ENCODE measurements at places on chromosomes 6 and 20.

DNA sequence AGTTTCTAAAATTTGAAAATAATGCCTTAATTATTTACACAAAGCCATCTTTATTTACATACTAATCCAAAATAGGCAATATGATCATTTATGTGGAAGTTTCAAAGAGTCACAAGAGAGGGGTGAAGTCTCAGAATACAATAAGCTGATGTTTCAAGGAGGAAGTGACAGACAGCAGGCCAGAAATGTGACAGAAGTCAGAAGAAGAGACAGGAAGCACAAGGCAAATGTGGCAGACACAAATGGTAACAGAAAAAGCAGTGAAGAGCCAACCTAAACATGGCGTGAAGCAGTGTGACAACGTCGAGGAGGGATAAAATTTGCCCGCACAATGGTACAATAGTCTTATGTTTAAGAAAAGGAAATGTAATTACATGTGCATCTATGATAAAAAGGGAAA lies 59.8 kb downstream of the SHPRH start:
- DNase-seq, result no peak

GRCh38 chr6:27791182-27791943 lies 120.8 kb downstream of the OR2B2 start:
- DNase-seq, result no peak

- no peak for DNase-seq
These were observed at the start of gene FAM83C for GRCh38 chr20:35291654-35292503. FAM83C (minus strand) TSS chr20:35292425; CDS start chr20:35292304, 121 bp downstream.

DNA sequence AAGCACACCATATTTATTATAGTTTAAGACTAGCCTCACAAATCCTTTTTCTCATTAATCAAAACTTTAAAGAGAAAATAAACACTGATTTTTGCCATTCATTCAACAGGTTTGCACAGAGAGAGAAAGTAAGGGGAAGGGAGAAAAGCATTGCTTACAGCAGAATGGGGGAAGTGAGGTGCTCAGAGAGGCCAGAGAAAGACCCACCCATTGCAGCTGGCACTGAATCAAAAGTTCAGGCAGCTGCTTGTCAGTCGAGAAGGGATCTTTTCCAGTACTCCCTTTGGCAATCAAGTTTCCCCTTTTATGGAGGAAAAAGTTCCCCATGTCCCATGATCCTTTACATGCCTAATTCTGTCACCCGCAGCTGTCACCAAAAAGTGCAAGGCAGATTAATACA lies 8.0 kb upstream of the CRISP2 start:
- DNase-seq, result no peak

DNA sequence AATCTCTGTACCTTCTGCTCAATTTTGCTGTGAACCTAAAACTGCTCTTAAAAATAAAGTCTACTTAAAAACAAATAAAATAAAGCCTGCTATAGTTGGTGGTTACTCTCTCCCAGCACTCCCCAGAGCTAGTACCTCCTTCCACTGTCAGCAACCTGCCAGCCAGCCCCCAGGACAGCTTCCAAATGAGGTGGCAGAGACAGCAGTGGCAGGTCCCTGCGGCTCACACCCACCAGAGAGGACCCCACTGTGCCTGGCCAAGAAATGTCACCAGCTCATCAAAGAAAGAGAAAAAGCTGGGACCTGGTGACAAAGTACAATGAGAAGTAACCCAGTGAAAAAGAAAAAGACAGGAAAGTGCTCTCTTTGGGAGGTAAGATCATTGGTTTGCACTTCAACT lies 15.2 kb downstream of the APMAP start:
- DNase-seq, result no peak

GRCh38 chr20:26218301-26218700 lies 521.6 kb upstream of the ZNF337 start:
- DNase-seq, result no peak

GRCh38 chr6:42226161-42226611 lies 8.5 kb upstream of the MRPS10 start:
- no peak for DNase-seq

- no peak for DNase-seq
These were observed 40.1 kb downstream of the ZBTB2 start for GRCh38 chr6:151351146-151351700.

- DNase-seq, result no peak
These were observed 12.3 kb downstream of the DCBLD1 start for GRCh38 chr6:117494694-117495318.

DNA sequence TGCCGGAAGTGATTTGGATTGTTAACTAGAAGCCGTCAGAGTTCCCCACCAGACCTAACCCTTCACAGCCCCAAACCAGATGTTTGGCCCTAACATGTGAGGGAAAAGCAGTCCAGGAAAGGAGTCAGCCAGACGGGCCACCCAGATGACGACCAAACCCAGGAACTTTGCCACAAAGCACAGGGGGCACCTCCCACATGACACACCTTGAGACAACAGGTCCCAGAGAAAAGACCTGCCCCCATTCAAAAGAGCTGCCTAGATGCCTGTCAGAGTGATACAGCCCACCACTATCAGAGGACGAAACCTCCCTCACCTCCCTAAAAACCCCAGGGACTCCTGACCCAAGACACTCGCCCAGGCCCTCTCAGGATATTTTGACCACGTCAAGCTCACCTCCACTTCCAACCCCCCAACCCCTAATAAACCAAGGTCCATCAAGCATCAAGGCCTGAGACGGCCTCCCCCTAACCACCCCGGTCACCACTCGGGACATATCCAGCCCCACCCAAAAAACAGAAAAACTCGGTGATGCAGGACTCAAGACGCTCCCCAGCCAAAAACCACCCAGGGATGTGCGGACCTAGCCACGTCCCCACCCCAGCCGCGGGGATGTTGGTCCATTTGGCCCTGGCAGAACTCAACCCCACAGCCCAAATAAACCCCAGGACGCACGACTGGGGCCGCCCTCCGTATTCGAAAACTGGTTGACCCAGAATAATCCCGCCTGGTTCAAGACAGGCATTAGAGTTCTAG lies 662 bp downstream of the ZNF343 start:
- no peak for DNase-seq

DNA sequence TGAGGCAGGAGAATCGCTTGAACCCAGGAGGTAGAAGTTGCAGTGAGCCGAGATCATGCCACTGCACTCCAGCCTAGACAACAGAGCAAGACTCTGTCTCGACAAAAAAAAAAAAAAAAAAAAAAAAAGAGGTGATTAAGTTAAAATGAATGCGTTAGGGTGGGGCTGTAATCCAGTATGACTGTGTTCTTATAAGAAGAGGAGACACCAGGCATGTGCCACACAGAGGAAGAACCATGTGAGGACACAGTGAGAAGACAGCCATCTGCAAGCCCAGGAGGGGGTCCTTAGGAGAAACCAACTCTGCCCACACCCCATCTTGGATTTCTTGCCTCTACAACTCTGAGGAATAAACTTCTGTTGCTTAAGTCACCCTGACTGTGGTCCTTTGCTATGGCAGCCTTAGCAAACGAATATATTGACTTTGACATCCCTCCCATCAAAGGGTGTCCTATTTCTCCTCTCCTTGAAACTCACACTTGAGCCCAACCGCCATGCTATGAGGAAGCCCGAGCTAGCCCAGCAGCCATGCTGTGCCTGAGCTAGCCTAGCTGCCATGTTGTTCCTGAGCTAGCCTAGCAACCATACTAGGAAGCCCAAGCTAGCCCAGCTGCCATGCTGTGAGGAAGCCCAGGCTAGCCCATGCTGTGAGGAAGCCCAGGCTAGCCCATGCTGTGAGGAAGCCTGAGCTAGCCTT lies 15.8 kb upstream of the PPP1R16B start:
- DNase-seq, result no peak

DNA sequence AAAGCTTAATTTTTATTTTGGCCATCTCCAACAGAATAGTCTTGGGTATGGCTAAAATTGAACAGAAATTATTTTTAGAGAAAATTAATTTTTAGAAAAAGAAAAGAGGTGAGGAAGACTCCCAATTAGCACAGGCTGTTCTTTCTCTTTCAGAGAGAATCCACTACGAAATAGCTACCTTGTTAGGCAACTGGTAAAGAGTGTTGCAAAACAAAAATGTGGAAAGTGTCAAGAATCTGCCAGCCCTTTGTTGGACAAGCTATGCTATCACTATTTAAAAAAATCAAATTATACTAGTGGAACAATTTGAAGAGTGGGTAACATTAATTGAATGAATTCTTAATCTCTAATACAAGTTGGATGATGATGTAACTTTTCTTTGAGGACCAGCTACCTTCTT lies 19.2 kb upstream of the ZSCAN9 start:
- DNase-seq, result no peak

- DNase-seq, result no peak
These were observed 682 bp upstream of the CHD6 start for GRCh38 chr20:41618807-41619311.

- DNase-seq, result no peak
These were observed 4.5 kb upstream of the TREM2 start for GRCh38 chr6:41167173-41167963.

- no peak for DNase-seq
These were observed 52.5 kb upstream of the SLC22A23 start for GRCh38 chr6:3509336-3509735.

DNA sequence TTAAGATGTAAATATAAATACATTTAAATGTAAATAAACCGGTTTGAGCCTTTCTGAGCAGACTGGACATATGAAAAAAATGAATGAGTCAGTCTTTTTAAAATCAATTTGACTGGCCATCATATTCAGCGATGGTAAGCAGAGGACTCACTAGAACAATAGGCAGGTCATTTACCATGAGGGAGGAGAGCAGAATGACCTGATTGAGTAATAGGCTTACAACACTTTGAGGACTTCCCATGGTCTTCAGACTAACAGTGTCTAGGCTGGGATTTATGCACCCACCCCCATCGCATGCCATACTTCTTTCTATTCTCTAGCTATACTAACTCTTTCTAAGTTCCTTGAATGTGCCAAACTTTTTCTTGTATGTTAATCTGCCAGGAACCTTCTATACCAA lies 241.9 kb upstream of the RAB32 start:
- DNase-seq, result no peak

- no peak for DNase-seq
These were observed 81.0 kb downstream of the NDUFAF5 start for GRCh38 chr20:13865791-13866351.

DNA sequence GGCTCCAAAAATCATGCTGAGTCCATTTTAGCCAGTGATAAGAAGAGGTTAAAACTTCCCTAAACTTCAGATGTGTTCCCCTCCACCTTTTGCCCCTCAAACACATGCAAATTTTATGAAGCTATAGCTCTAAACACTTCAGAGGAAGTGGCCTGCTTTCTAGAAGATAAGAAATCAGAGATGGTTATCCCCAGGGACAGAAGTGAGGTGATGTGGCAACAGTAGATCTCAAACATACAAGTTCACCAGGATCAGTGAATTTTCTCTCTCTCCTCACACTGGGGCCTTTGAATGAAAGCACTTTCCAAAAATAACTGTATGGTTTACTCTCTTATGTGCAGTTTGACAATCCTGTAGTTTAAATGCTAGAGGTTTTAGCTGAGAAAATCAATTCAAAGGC lies 332.0 kb downstream of the BTBD9 start:
- peak; percentile 26 for DNase-seq

DNA sequence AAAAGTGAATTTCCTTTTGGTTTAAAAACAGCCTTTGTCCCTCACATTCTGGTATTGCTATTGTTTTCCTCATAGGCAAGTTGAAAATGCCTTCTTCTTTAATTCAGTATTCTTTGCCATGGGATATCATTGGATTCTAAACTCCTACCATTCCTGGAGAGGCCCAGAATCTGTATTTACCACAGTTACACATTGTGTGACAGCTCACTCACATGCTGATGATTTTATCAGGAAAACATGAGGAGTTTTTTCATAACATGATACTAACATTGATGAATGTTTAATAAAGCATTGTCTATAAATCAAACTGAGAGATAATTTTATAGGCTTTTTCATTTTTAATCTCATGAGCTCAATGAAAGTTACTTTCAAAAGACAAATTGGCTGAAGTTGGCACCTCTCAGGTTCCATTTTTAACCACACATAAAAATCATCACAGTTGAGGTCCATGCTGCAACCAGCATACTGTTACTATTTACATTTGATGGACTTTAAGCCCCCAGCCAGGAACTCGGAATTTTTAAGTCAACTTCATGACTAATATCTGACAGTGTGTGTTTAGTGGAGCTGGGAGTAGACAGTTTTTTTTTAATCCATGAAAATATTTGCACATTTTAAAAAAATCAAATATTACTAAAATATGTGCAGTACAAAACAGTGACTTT lies 82.8 kb downstream of the FAM83B start:
- no peak for DNase-seq

DNA sequence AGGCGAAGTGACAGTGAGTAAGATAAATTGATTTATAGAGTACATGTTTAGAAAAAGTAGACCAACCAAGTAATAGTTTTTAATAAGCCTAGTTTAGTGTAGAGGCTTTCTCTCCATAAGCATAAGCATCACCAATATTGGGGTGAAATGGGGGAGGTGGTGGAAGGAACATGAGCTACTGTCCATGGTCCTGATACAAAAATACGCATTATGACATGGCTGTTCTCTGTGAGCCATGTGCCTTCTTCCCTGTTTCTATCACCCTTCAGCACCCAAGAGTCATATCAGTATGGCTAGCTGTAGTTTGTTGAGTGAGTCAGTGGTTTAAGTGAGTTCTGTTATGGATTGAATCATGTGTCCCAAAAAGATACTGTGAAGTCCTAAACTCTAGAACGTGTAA lies 150.8 kb downstream of the EDN1 start:
- DNase-seq, result no peak

DNA sequence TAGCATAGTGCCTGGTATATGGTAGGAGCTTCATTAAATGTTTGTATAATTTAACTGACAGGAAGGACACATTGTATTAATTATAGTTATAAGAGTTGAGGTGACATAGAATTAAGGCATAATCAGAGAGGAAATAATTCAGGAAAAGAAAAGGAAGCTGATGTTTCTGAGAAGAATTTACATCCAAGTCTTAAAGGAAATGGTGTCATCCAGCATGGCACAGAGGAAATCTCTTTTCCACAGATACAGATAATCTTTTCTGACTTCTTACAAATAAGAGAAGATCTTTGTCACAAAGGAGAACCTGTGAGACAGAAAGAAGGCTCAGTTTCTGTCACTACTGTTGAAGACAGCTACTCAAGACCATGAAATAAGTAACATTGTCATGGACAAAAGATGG lies 222.5 kb downstream of the GJA1 start:
- DNase-seq, result no peak

- no peak for DNase-seq
These were observed 348.3 kb downstream of the FRK start for GRCh38 chr6:115712291-115712961.

DNA sequence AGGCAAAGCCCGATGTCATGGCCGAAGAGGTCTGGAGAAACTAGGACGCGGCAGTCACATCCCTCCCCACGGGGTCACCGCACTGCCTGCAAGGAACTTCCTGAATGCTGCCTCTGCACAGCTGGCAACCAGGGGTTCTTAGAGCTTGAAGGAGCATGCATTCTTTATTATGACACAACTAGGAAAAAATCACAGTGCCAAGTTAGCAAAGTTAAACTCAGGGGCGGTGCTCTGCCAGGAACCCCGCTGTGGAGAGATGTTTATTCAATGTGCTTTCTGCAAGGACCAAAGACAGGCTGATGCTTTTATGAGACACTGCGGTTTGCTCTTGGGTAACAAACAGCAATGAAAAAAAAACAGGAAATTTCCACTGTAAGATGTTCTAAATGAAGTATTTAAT lies 287.3 kb upstream of the FOXQ1 start:
- DNase-seq, result no peak

Measured in naive B cell (primary cell).